ENCODE measurements at places on chromosomes 16 and 17.

- peak; percentile 40 for DNase-seq
Measured at GRCh38 chr16:85327731-85328675, 215.7 kb upstream of the CIBAR2 start.

DNA sequence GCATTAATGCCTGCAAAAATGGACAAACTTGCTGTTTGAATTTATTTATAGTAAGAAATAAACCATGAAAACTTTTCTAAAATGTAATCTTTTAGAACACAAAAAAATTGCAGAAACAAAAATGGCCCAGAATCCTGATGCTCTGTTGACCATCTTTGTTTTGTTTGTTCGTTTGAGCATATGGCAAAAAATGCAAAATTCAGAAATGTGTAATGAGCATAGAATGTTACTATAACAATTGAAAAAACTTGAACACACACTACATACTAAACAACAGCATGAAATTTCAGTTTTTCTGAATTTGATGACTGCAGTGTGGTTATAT lies 1.1 kb upstream of the KPNA2 start:
- no peak for DNase-seq

GRCh38 chr16:3594316-3595109 lies 16.9 kb downstream of the SLX4 start:
- no peak for DNase-seq

- DNase-seq: no peak
Measured at GRCh38 chr17:1612400-1612799, 16.2 kb downstream of the SLC43A2 start.

- peak; percentile 82 for DNase-seq
Measured at GRCh38 chr17:82859431-82860403, 19.9 kb upstream of the ZNF750 start.

- DNase-seq: no peak
Measured at GRCh38 chr17:73005360-73005759, 87.1 kb downstream of the SLC39A11 start.

GRCh38 chr17:43848601-43849000 lies 1.6 kb downstream of the CD300LG start:
- DNase-seq: no peak

DNA sequence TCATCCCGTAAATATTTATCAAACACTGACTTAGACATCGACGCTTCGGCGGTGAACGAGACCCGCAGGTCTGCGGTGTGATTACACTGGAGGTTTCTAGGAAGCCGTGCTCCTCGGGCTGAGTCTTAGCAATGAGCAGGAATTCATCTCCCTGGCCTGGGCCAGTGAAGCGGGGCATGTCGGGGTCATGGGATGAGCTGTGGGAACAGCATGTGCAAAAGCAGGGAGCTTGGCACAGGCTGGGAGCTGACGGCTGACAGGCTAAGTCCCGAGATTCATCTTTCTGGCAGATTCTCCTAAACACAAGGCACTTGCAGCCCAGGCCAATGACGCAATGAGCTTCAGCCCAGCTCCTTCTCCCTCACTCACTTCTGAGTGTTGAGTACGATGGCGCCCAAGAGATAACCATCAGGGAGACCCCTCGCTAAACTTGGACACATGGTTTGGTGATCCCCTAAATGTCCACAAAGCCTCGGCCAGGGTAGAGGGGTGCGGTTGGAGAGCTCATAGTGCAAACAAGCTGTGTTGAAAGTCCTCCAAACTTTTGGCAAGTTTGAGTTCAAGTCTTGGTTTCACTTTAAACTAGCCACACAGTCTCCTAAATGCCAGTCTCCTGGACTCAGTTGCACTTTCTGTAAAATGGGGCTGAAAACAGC lies 12.8 kb downstream of the CRISPLD2 start:
- peak; percentile 100 for DNase-seq

DNA sequence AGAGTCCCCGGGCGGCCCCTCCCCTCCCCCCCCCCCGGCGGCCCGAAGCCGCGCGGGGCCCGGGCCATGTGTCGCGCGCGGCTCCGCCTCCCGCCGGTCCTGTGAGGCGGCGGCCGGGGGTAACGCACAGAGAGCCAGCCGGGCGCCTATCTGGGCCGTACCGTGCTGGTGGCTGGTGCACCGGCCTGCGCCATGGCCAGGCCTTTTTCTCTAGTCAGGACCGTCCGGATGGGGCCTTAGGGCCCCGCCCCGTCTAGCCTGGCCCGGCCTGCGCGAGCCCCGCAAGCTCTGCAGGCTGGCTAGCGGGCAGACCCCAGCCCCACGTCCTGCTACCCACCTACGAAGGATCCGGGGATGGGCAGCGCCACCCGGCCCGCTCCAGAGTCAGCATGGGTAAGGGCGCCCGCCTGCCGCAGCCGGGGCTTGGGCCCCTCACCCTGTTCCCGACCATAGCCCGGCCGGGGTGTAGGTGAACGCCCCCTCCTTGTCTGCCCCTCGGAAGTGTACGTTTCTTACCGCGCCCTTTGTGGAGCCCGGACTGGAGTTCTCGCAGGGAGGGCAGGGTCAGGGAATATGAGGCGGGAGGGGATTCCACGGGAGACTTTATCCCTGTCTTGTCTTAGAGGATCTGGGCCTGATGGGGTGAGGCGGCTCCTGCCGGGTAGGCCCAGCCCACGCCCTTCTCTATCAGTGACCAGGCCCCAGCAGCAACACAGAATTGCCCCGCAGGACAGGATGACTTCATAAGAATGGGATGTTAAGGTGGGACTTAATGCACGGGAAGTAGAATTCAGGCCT lies at the start of gene CENPT:
Gene CENPT (minus strand): TSS at position 630 of the 798 bp plus-strand sequence. CDS start 13,834 bp downstream, outside the sequence.
- DNase-seq: peak; percentile 80

- peak; percentile 77 for DNase-seq
Measured at GRCh38 chr17:55458978-55459377, 37.3 kb upstream of the MMD start.

DNA sequence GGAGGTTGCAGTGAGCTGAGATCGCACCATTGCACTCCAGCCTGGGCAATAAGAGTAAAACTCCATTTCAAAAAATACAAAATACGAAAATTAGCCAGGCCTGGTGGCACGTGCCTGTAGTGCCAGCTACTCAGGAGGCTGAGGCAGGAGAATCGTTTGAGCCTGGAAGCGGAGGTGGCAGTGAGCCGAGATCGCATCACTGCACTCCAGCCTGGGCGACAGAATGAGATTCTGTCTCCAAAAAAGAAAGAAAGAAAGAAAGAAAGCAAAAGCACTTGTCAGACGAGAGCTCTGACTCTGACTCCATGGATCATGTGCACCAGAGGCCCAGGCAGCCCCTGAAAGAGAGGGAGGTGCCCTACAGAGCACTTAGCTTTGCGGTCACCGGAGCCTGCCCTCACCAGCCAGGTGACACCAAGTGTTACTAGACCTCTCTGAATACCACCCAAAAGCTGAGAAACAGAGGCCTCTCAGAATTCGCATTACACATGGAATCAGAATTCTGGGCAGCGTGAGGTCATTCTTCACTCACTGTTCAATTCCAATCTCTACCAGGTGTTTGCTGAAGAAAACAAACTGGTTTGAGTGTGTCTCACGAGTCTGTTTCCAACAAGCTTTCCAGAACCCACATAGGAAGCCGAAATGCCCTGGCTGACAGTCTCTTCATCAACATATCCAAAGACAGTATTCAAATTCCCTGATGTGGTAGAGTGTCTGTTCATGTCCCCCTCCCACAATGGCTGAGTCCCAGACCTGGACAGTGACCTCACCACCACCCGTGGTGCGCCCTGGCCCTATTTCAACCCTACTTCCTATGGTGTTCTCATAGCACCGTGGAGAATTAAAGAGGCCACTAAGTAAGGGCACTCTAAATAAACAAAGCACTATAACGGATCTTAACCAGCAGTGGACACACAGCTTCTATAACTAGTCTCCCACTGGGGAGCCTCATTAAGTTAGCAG lies 1.5 kb downstream of the FLCN start:
- peak; percentile 45 for DNase-seq

- no peak for DNase-seq
Measured at GRCh38 chr17:81419886-81420768, 24.9 kb downstream of the BAHCC1 start.

DNA sequence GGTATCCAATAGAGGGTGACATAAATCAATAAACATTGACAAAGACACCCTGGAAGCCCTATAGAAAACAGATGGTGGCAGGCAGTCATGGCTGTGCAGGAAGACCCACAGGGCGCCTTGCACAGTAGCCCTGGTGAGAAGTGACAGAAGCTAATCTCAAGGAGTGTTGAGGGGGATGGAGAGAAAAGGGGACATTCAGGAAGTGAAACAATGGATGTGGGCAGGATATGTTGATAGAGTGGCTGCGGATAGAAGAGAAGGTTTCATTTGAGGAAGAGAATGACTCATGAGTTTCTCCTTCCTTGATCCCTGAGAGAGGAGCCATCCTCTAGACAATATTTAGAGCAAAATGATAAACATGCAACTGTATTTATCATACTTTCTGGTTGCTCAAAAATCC lies 468.8 kb upstream of the HSBP1 start:
- DNase-seq: peak; percentile 48

- peak; percentile 89 for DNase-seq
Measured at GRCh38 chr17:66507103-66507923, 204.9 kb downstream of the PRKCA start.

- peak; percentile 58 for DNase-seq
Measured at GRCh38 chr17:48545022-48545375, at the start of gene HOXB2. TSS of gene HOXB2 (minus strand) at chr17:48545109. CDS start at chr17:48544911, 198 bp downstream.

GRCh38 chr17:60077226-60077625 lies 1.5 kb downstream of the HEATR6 start:
- no peak for DNase-seq

DNA sequence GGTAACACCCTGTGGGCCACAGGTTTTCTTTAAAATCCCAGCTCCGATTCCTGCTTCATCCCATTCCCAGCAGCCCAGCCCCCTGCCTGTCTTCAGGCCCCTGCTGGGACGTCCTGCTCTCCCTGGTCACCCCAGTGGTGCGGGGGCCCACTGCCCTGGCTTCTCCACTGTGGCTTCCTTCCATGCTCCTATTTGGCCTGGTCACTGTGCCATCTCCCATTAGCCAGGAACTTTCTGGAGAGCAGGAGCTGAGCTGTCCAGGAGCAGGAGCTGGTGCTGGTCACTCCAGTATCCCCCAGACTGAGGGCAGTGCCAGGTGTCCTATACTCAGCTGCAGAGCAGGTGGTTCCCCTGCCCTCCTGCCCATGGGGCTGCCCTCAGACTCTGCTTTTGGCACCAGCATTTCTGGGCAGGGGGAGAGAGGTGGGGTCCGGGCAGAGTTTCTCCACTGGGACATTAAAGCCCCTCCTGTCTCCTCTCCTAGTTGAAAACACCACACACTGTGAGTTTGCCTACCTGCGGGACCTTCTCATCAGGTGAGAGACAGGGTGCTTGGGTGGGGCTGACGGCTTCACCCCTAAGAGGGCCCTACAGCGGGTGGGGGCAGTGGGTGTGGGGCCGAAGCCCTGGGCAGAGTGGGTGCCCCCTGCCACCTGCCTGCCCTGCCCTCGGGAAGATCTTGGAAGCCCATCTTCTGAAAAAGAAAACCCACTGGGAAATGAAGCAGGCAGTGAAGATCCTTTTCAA lies 356.2 kb downstream of the SEC14L1 start:
- DNase-seq: no peak

DNA sequence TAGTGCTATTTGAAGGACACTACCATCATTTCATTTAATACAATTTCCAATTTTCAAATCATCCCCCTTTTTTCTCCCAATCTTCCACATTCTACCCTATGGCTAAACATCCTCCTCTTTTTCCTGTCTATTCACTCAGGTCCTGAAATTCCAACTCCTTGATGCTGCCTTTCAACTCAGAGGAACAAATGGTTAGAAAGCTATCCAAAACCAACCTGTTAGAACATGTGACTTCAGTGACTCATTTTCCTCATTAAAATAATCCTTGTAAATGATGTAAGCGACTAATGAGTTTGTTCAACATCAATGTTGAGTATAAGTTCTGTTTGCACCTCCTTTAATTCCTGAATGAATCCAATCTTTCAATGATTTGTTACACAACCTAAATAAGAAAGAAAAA lies 5.5 kb downstream of the PSMD12 start:
- DNase-seq: no peak

GRCh38 chr16:81265658-81266451 lies 27.4 kb downstream of the BCO1 start:
- DNase-seq: peak; percentile 10

- no peak for DNase-seq
Measured at GRCh38 chr16:49918257-49918656, 62.3 kb upstream of the ZNF423 start.

- DNase-seq: peak; percentile 30
Measured at GRCh38 chr16:31105677-31106213, 2.4 kb upstream of the BCKDK start.

All from iris pigment epithelial cell (primary cell).